Activated T-cell treated with anti-CD3 and anti-CD28 coated beads for 1 hour (primary cell): ENCODE measurements at places on chromosomes 6 and 20.

DNA sequence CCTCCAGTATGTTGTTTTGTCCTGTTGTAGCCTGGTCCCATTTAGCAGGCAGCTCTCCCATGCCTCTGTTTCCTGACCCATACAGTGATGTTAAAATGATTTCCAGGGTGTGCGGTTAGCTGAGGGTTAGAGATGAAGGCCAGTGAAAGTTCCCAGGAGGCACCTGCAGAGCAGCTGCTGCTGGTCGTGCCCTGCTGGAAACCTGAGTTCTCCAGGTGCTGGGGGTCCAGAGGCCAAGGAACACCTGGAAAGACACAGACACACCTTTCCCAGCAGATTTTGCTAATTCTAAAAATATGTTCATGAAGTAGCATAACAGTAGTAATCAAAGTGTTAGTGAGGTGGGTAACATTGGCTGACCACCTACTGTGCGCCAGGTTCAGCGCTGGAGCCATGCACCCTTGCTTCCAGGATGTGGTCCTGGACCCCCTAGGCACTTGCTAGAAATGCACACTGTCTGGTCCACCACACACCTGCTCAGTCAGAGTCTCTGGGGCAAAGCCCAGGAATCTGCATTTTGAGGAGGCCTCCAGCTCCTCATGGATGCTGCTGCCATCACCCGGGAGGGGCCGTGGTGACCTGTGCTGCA lies 118.7 kb downstream of the SYNDIG1 start:
- no peak for DNase-seq

DNA sequence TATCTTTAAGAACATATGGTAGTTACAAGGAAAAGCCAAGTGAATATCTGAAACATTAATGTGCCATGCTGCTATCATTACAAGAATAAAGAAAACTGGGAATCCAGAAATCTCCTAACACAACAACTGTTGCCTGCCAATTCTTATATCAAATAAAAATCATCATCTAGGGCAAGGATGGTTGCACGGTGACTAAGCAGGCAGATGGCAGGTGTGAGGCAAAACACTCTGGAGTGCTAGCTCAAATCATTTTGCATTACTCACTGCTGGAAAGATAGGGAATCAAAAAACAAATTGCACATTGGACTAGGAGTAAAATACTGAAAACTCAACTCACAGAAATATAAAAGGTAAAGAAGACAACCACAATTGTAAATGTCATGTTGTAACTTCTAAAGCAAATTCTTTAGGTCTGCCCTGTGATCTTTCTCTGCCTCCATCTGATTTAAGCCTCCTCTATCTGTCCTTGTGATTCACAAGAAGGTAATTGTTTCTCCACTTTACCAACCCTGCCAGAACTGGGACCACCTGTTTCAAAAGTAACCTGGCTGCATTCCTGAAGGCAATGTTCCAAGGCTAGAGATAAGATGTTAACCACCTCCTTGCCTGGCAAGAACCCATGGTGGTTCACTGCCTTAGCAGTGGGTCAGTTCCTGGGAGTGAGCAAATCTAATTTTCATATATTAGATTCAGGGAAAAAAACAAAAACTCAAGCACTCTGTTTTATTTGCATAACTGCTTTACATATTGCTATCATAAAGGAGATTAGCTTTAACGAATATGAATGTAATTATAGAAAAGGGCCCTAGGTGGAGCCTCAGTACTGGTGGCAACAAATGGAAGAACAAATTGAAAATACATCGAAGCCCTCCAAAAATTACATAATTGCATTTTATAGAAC lies 33.1 kb upstream of the LCA5 start:
- DNase-seq, result no peak

DNA sequence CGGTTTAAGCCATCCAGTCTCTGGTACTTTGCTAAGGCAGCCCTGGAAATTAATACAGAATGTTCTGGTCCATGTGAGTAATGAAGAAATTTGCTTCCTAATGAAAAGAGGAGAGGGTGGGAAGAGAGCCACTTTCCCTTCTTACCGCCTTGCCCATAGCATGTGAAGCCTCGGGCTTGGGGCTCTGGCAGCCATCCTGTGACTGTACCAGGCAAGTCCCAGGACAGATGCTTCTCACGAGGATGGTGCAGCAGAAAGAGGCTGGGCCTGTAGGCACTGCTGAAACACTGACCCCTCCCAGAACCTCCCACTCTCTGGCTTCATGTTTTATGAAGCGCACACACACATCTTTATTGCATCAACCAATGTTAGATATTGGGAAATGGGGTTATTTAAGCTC lies 74.8 kb downstream of the IYD start:
- no peak for DNase-seq

- DNase-seq, result no peak
These were observed 24.6 kb upstream of the HTR1B start for GRCh38 chr6:77487808-77488425.

DNA sequence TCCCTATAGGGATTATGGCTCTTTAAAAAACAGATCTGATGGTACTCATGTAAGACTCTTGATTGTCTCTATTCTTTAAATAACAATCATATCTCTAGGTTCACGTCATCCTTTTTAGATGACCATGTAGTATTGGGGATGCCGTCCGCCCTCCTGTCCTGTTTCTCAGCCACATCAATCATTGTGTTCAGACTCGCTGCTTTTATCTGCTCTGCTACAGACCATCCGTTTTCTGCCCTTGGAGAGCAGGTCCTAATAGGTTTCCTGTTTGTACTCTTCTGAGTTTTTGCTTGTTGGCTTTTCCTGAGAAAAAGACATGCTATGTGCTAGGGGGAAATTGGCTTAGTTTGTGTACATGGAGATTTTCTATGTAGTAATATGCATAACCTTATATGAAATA lies 76.8 kb downstream of the SASH1 start:
- no peak for DNase-seq

GRCh38 chr6:32371803-32372202 lies at the start of gene TSBP1:
Gene TSBP1, minus strand, starts transcription at chr6:32371903. Its CDS starts 197 bp downstream, at chr6:32371706.
- no peak for DNase-seq

DNA sequence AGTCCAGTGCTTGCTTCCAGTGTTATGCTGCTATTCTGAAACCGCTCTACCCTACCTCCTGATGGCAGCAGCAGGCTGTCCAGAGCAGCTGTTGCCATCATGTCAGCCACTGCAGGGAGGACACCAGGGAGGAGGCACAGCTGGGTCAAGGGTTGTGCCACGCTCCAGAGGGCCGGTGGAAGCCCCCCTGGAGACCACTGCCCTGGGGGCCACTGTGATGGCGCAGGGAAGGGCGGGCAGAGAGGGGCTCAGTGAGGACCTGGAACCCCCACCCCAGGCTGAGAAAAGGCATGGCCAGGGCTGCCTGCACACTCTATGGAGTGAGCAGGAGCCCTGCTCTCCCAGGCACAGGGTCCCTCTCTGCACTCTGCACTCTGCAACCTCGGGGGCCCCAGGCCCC lies 271.3 kb upstream of the BTBD3 start:
- no peak for DNase-seq

- DNase-seq, result no peak
These were observed 33.9 kb upstream of the TNFRSF21 start for GRCh38 chr6:47343600-47343999.

GRCh38 chr6:75546381-75546780 lies 52.8 kb upstream of the FILIP1 start:
- DNase-seq, result no peak

GRCh38 chr6:129444683-129445082 lies 265.3 kb downstream of the ARHGAP18 start:
- no peak for DNase-seq

GRCh38 chr6:110033101-110033500 lies 55.0 kb downstream of the GPR6 start:
- DNase-seq, result no peak

GRCh38 chr20:18851629-18852028 lies 38.0 kb downstream of the SCP2D1 start:
- no peak for DNase-seq

DNA sequence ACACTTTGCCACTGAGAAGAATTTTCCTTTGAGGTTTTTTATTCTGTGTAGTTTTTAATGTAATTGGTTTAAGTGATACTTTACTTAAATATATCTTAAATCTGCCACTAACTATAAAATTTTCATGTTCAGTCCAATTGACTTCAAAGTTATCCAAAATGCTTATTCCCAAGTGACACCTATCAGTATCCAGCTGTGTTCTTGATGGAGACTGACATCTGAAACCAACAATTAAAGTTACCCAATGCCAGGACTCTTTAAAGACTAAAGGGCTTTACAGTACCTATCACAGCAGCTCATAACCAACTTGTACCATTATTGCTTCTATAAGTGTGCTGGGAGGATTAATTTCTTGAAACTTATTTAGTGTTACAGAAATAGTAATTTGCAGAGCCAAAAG lies 13.8 kb upstream of the EYA4 start:
- no peak for DNase-seq
